Activated CD8-positive, alpha-beta T cell treated with anti-CD3 and anti-CD28 coated beads for 36 hours (primary cell): ENCODE measurements at places on chromosomes 16 and 17.

DNA sequence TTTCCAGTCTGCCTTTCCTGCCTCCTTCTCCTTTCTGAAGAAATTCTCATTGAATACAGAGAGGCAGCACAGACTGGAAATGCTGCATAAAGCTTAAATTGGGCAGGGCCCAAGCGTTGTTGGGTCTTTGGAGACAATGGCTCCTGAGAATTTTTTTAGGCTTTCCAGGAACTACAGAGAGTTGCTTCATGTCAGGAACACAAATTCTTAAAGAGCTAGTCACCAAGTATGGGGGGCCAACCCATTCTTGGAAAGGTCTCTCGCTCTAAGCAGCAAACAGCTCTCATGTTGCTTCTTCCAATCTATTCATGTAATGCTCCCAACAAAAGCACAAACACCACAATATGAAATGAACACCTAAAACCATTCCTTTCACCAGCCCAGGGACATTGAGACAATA, 6.9 kb downstream of the HNF1B start:
- DNase-seq, result no peak

DNA sequence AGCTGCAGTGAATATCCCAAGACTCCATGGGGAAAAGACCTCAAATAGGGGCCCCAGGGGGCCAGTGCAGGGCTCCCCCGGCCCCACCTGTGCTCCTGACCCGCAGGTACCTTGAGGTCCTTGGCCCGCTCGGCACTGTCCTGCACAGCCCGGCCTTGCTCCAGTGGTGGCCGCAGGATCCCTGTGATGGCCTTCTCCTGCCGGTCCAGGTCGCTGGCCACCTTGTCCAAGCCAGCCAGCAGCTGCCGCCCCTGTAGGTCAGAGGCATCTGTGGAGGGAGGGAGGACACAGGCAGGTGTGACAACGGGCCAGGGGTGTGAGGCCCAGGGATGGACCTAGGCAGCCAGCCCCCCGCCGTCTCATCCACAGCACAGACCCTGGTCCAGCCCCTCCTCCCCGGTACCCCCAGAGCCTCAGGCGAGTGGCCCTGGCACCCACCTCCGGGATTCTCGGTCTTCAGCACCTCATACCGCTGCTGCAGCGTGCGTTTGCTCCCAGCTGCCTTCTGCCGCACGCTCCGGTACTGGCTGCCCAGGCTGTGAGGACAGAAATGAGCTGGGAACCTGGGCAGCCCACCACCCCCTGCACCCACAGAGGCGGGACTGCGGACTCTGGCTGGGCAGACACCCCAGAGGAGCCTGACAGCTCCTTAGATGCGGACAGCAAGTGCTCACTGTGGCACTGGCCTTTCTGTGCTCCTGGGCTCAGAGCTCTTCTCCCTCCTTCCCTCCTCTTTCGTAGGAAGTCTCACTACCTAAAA, 43.7 kb downstream of the PPL start:
- DNase-seq, result no peak

GRCh38 chr17:71710816-71711215, 410.0 kb upstream of the SOX9 start:
- DNase-seq, result no peak

DNA sequence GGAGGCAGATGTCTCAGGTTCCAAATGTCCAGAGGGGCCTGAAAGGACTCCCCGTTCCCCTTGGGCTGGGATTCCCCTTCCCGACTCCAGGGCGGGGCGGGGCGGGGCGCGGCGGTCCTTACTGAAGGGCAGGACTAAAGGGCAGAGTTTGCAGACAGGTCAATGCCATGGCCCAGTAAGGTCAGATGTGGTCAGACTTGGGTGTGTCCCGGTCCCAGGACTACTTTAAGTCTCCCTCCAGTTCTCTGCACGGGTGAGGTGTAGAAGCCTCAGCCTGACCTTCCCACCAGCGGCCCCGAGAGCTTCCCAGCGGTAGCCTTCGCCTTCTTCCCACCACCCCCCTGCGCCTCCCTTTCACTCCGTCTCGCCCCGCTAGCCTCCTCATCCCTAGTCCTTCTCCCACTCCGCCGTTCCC, 532 bp downstream of the KDM6B start:
- DNase-seq, result peak; percentile 68
